ENCODE measurements at places on chromosomes 7 and 10.

DNA sequence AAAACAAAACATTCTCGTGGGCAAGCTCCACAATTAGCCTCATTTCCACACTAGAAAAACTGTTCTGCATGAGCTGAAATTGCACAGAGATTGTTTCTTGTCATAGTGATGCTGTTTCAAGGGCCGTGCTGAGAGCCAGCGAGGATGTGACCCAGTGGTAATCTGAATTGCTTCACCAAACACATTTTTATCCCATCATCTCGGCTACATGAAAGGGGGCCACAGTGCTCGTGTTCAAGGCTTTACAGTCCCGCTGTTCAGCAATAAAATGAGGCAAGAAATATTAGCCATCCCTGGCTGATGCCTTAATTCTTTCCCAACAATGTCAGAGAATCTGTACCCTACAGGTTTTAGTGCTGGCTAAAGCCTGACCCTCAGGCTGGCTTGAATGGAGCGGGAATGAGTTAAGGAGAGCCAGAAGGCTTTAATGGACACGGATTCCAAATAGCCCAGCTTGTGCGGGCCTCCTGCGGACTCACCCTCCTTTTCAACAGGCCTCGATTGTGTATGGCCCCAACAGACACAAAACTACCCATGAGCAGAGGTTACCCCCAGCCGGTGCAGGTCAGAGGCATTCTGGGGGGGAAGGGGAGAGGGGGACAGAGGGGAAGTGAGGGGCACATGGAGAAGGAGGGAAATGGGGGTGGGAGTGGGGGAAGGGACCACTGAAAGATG lies 2.0 kb upstream of the GDF10 start:
- no peak for DNase-seq

DNA sequence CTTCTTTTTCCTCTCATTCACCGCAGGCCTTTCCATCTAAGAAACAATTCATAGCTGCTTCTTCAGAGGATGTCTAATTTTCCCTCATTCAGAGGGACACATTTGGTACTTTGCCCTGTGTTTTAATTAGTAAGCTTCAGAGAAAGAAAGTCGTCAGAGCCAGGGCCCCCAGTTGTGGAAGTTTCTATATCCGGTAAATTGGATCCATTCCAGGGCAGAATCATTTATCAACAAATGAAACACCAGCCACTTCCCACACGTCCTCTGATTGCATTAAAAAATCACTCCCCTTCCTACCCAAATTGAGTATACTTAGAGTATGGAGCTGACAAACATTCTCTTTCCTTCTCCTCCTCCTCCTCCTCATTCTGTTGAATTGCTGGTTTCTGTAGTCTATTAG lies 205.8 kb upstream of the HDAC9 start:
- peak; percentile 23 for DNase-seq

GRCh38 chr7:139701908-139702307 lies 75.9 kb downstream of the HIPK2 start:
- no peak for DNase-seq

- DNase-seq: no peak
These were observed 137.2 kb upstream of the IGFBP3 start for GRCh38 chr7:46058086-46058823.

GRCh38 chr10:124892905-124893304 lies 49.0 kb upstream of the ZRANB1 start:
- no peak for DNase-seq

- no peak for DNase-seq
These were observed 72.9 kb upstream of the ZNF804B start for GRCh38 chr7:88686468-88687229.

- DNase-seq: no peak
These were observed 98.7 kb downstream of the AUTS2 start for GRCh38 chr7:69696686-69697685.

DNA sequence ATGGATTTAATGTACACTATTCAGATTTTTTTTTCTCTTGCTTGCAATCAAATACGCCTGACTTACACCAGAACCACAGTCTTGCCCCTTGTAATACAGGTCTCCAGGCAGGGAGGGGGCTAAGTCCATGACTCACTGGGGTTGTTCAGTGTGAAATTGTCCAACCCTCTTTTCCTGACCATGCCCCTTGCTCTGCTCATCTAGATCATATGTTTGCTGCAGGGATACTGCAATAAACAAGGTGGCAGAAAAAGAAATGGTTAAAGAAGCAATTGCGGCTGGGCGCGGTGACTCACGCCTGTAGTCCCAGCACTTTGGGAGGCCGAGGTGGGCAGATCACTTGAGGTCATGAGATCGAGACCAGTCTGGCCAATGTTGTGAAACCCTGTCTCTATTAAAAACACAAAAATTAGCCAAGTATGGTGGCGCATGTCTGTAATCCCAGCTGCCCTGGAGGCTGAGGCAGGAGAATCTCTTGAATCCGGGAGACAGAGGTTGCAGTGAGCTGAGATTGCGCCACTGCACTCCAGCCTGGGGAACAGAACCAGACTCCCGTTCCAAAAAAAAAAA lies 85.5 kb downstream of the TMEM130 start:
- no peak for DNase-seq

- no peak for DNase-seq
These were observed 252.5 kb downstream of the RPS24 start for GRCh38 chr10:78286186-78286585.
